ENCODE measurements at places on chromosomes 12 and 14.

GRCh38 chr14:37168721-37169120 lies 3.7 kb downstream of the SLC25A21 start:
- no peak for DNase-seq

DNA sequence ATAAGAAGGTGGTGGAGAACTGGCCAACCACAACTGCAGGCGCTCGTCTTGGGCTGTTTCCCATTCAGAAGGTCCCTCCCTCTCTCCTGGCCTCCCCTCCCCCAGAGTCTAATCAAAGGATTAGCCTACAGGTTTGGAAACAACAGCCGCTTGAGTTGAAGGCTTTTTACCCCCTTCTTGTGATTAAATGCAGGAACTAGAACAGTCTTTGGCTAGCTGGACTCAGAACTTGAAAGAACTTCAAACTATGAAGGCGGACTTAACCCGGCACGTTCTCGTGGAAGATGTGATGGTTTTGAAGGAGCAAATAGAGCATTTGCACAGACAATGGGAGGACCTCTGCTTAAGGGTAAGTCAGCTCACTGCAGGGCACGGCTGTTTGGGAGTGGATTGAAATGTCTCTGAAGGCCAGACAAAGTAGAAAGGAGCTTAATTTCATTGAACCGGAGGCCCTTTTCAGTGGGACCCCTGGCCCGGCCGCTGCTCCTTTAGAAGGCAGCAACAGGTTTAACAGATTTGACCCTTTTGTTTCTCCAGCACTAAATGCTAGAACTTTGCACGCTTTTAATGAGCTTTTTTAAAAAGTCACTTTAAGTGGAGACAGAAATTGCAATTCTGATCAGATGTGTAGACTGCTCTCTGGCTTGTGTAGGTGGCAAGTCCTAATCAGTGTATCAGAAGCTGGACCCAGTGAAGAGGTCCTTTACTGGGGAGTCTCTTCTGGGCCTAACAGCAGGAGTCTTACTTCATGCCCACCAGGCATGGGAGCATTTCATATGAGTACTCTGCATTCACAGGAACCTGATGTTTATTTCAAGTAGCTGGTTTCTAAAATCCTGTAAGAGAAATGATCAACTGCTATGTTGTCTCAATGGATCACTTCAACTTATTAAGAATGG lies 107.7 kb downstream of the ESR2 start:
- no peak for DNase-seq

GRCh38 chr14:51860825-51861499 lies 550 bp downstream of the GNG2 start:
- no peak for DNase-seq

DNA sequence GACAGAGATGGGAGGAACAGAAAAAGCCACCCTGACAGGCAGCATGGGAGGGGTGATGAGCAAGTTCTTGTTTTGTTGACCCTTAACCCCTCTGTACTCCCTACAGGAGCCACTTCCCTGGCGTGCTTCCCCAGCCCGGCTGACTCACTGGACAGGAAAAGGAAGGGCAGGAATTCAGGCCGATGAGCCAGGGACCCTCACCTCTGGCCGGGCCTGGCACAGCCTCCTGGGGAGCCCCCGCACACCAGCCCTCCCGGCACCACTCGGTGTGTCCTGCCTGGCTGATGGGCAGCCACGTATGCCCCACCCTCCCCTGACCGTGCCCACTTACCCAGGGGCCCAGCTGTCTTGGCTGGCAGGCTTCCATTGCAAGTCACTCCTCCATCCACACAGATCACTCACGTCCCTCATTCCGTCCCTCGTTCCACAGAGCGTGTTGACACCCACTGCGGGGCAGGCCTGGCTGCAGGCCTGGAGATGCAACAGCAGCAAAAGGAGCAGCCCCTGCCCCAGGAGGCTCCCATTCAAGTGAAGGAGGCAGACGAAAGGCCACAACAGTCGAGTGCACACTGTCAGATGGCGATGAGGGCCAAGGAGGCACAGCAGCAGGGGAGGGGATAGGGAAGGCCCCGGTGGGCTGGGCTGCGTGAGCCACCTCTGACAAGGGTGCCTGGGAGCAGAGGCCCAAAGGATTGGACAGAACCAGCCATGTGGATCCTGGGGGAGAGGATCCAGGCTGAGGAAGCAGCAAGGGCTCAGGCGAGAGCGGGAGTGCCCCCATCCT lies 19.7 kb upstream of the CD9 start:
- DNase-seq, result no peak

GRCh38 chr14:55911776-55912175 lies 206.4 kb upstream of the PELI2 start:
- no peak for DNase-seq

GRCh38 chr12:124321556-124322270 lies 26.8 kb downstream of the RFLNA start:
- no peak for DNase-seq

- no peak for DNase-seq
Measured at GRCh38 chr12:121112496-121112895, 20.2 kb upstream of the P2RX7 start.

GRCh38 chr12:109258201-109258600 lies 50.9 kb downstream of the FOXN4 start:
- DNase-seq, result no peak

DNA sequence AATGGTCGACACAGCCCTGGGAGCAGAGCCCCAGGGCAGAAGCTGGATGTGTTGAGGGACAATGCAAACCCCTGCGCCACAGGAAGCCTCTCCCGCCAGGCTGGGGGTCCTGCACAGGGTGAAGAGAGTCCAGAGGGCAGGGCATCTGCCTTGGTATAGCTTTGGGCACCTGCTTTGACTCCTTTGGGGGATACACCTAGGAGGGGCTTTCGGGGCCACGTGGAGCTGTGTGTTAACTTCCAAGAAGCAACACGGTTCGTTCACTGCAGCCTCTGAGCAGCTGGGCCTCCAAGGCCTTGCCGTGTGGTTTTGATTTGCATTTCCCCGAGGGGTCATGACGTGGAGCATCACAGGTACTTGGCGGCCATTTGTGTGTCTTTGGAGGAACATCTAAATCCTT lies 5.8 kb upstream of the PUS1 start:
- DNase-seq, result no peak

GRCh38 chr12:64687816-64688215 lies 71.4 kb downstream of the GNS start:
- no peak for DNase-seq

- DNase-seq, result no peak
Measured at GRCh38 chr14:60093080-60093479, 1.4 kb downstream of the PCNX4 start.

All from NCI-H1092 (cell line).